ENCODE measurements at places on chromosomes 12 and 14. TPM values are rescaled to one million over a fixed set of nuclear protein-coding genes. Genes with fewer than 3 reads are reported as not detected.

DNA sequence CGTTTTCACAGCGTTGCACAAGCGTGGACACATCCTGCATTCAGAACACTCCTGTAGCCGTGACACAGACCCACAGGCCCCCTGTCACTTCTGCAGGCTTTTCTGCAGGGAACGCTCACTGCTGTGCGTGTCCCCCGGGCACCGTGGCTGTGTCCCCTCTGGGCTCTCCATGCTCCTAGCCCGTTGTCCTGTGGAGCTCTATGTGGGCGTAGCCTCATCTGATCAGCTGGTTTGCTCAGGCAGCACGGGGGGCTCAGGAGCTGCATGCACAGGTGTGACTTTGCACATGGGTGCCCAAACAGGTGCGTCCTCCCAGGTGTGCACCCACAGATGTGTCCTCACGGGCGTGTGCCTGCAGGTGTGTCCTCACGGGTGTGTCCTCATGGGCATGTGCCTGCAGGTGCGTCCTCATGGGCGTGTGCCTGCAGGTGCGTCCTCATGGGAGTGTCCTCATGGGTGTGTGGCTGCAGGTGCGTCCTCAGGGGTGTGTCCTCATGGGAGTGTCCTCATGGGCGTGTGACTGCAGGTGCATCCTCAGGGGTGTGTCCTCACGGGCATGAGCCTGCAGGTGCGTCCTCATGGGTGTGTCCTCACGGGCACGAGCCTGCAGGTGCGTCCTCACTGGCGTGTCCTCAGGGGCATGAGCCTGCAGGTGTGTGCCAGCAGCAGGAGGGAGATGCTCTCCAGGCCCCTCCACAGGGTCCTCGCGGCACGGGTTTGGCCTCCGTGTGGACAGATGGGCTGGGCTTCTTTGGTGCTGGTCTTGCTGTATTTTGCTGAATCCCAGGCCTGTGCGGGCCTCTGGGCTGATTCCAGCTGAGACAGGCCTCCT is 17.5 kb downstream of the MTA1 start:
- no peak for DNase-seq

DNA sequence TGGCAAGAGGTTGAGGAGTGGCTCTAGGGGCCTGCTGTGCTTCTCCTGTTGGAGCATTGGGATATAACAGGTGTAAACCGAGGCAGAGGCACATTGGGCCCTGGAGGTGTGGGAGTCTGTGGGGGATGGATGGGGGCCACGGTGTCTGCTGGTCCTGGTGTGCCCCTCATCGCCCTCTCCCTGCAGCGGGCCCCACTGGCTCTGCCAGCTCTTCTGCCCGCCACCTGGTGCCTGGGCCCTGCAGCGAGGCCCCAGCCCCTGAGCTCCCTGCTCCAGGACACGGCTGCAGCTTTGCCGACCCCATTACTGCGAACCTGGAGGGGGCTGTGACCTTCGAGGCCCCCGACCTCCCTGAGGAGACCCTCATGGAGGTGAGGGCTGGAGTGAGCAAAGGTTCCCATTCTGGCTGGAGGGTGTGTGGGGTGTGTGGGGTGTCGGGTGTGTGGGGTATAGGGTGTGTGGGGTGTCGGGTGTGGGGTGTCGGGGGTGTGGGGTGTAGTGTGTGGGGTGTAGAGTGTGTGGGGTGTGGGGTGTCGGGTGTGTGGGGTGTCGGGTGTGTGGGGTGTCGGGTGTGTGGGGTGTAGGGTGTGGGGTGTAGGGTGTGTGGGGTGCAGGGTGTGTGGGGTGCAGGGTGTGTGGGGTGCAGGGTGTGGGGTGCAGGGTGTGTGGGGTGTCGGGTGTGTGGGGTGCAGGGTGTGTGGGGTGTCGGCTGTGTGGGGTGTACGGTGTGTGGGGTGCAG is 10.6 kb upstream of the PUS1 start:
- DNase-seq, result no peak

DNA sequence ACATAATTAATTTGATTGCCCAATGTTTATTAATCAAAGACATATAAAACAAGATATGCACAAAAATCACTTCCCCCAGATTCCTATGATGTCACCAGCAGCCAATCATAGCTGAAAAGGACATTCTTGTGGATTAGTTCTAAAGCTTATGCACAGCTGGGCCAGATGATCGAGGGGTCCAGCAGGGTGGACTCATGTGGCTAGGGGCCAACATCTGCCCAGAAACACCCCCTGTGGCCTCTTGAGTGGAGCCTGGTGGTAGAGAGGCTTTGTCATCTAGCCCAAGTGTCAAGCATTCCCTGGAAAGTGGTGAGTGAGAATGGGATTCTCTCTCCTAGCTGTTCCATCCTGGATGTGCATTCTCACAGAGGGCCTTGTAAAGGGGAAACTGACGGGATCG is 590.0 kb downstream of the BCL11B start:
- DNase-seq, result no peak

GRCh38 chr12:130473266-130473665 is 135.6 kb downstream of the PIWIL1 start:
- DNase-seq, result no peak

Gene PRDM4
- 21.0 TPM for polyA plus RNA-seq

- DNase-seq, result no peak
Observed at GRCh38 chr14:84024231-84024820, 1505.6 kb upstream of the FLRT2 start.

GRCh38 chr14:24394275-24394674 is 4.5 kb upstream of the NYNRIN start:
- no peak for DNase-seq

DNA sequence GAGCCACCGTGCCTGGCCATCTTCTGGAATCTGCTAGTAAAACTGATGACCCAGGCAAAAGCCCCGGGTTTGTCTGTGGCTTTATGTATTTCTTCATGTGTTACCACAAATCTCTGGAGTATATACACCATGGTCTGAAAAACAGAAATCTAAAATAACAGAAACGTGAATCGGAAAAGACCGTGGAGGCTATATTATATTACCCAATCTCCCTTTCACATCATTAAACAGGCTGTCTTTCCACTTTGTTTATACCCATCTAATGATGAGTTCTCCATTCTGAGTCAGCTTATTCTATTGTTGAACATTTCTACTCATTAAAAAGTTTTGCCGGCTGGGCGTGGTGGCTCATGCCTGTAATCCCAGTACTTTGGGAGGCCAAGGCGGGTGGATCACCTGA is 9.5 kb upstream of the AJUBA start:
- no peak for DNase-seq

GRCh38 chr14:33062476-33062875 is 123.8 kb downstream of the NPAS3 start:
- no peak for DNase-seq

DNA sequence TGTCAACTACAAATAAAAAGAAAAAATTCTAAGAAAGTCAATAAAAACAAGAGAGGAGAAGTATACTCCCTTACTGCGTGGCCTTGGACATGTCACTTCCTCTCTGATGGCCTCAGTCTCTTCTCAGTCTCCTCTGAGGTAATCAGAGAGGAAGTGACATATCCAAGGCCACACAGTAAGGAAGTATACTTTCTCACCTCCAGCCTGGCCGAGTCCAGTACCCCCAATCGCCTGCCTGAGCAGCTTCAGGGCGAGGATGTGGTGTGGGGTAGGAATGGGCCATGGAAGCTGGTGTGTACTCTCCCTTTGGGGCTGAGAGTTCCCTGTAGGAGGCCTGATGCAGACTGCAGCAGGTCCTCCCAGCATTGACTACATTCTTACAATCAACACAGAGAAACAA is 15.8 kb downstream of the VDR start:
- no peak for DNase-seq

DNA sequence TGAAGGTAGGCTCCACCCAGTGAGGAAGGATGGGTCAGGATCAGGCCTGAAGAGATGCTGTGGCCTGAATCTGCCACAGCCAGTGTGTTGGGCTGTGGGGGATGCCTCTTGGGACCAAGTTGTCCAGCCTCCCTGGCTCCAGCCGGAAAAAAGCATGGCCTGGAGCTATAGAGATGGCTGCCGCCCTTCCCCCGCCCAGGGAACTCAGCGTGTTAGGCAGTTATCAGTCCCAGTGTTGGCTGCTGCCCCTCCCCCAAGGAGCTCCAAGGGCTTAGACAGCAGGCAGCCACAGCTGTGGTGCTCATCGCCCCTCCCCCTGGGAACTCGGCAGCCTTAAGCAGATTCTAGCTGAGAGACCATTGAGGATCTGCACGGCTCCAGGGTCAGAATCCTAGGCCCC is 158.0 kb downstream of the CAPZA3 start:
- DNase-seq, result no peak

Gene ASCL1
- polyA plus RNA-seq, result not detected

DNA sequence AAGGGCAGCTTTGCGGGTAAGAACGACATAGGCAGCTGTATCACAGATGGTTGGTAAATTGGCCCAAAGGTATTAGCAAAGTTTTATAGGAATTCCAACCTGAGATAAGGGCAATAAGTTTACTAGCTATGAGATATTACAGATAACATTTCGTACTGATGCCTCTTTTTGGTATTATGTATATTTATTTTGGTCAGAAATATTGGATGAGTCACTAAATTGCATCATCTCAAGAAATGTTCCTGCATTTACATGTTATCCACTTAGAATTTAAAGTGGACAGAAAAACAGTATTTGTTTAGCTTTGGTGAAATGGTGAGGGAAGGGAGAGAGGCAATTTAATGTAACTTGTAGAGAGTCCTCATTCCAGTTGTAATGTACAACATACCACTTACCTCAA is 65.1 kb upstream of the PZP start:
- DNase-seq, result no peak

DNA sequence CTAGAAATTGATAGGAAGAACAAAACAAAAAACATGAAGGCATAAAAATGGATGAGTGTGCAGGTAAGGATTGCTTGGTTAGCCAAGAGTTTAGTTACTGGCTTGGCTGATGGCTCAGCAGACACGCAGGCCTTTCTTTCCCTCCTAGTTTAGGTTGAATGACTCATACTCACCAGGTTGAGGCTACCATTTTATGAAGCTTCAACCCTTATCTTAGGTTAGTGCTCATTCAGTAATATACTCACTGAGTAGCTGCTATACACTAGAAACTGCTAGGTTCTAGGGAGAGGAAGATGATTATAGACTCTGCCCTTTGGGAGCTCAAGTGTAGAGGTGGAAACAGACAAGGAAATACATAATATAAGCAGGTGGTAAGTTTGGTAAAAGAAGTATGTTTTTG is 6.0 kb downstream of the P3H3 start:
- DNase-seq, result no peak

DNA sequence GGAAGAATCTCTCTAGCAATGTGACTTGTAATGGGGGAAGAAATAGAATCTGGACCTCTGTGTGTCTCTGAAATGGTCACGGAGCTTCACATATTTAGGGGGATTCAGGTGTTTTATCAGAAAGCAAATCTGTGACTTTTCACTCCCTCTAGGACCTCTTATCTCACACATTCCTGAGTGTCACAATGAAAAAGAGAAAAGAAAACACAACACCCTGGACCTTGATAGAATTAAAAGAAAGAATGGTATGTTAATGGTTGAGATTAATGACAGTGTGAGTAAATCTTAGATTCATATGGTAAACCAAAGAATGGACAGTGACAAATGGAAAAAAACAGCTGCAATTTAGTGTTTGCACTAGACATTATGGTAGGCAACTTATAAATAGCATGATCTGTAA is 68.5 kb downstream of the PKP2 start:
- no peak for DNase-seq

- DNase-seq, result no peak
Observed at GRCh38 chr14:100609941-100610391, 22.7 kb upstream of the BEGAIN start.

Gene WNT1
- not detected for polyA plus RNA-seq

Gene PTPN21
- polyA plus RNA-seq, result 65.8 TPM

DNA sequence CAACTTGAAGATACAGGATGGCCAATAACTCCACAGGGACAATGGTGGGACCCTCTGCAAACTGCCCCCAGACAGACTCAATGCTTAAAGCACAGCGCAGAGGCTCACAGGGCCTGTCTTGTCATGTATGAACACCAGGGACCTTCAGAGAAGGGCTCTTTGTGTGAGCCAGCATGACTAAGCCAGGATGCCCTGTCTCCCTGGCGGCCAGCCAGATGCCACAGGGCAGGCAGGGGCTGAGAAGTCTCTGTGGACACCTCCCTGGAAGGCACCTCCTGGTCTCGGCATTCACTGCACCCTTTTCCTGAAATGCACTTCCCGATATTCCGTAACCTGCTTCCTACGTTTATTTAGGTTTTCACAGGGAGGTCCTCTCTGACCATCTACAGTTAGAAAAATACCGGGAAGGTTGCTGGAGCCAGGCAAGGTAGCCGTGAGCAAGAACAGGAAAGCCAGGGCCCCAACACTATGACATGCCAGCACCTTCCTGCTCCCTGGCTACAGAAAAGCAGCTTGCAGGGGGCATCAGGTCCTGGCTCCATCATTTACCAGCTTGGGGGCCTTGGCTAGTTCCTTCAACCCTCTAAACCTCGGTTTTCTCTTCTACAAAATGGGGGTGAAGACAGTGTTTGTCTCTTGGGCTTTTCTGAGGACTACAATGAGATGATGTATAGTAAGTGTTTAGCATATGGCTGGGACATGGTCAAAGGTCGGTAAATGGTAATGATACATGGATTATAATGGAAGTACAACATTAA is 65.0 kb downstream of the PITPNM2 start:
- DNase-seq, result no peak

GRCh38 chr14:68856572-68856971 is 63.7 kb upstream of the ZFP36L1 start:
- DNase-seq, result no peak

DNA sequence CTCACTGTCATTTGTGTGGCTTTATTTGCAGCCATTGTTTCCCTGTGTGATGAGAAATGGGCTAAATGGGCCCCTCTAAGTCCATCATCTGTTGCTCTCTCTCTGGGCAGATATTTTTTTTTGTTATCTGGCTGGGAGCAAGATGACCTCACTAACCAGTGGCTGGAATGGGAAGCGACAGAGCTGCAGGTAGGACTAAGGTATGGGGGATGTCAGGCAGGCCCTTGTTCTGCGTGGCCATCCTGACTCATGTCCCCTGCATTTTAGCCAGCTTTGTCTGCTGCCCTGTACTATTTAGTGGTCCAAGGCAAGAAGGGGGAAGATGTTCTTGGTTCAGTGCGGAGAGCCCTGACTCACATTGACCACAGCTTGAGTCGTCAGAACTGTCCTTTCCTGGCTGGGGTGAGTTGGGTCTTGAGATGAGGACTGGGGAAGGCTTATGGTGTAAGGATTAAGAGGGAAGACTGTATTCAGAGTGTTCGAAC is 1.3 kb downstream of the MARS1 start:
- no peak for DNase-seq

- DNase-seq, result no peak
Observed at GRCh38 chr14:32805979-32806378, 132.7 kb upstream of the NPAS3 start.

- DNase-seq, result no peak
Observed at GRCh38 chr14:35252451-35252868, 39.7 kb upstream of the PSMA6 start.

All from muscle of back (tissue), 13 donors.